NCI-H1436 treated with DMSO at 0.1 percent for 48 hours (cell line): ENCODE measurements at places on chromosomes 3 and 15.

- DNase-seq: no peak
These were observed 81.2 kb downstream of the TLE3 start for GRCh38 chr15:70016511-70016994.

DNA sequence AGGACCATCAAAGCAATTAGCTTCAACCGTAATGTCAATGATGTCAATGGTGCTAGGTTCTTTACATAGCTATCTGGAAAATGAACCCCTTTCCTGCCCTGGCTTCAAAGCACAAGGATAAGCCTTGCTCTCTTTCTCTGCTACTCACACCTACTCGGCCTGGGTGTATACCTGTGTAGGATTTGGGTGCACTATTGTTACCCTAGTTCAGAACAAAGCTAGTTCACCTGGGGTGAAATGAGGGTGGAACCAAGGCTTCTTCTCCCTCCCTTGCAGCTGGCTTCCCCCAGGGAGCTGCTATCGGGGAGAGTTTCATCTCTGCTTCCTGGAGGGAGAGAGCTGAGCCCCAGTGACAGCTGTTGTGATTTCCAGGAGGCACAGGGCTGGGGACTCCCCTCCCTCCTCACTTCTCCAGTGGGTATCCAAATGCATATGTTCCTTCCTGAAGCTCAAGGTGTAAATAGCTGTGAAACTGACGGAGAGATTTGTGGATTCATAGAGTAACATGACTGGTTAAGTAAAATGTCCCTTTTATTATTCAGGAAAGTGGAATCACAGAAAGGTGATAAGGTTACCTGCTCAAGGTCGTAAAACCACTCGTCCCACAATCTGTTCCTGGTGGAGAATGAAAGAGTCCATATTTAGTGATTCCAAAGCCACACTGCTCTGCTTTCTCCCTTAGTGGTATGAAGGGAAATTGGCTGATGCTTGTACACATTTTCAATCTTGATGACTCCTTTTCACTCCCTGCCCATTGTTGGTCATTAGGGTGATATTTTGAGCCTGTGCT is 11.8 kb upstream of the C3orf70 start:
- DNase-seq: no peak

DNA sequence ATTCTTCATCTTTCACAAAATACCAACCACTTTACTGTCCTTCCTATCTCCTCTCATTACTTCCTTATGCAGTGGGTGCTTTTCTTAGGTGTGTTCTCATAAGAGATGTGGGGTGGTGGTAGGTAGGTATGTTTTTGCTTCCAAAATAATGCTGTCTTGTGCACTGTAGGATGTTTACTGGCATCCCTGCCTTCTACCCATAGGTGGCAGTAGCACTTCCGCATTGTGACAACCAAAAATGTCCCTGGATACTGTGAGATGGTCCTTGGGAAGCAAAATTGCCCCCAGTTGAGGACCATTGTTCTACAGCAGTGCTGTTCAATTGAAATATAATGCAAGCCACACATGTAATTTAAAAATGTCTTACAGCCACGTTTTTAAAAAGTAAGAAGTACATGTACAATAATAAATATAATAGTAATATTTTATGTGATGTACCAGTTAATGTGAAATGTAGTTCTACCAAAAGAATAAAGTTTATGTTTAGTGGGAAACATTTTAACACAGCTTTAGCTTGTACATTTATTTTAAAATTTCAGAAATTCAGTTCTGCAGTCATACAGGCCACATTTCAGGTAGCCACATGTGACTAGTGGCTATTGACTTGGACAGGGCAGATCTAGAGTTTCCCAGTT is 75.2 kb downstream of the NEO1 start:
- no peak for DNase-seq

DNA sequence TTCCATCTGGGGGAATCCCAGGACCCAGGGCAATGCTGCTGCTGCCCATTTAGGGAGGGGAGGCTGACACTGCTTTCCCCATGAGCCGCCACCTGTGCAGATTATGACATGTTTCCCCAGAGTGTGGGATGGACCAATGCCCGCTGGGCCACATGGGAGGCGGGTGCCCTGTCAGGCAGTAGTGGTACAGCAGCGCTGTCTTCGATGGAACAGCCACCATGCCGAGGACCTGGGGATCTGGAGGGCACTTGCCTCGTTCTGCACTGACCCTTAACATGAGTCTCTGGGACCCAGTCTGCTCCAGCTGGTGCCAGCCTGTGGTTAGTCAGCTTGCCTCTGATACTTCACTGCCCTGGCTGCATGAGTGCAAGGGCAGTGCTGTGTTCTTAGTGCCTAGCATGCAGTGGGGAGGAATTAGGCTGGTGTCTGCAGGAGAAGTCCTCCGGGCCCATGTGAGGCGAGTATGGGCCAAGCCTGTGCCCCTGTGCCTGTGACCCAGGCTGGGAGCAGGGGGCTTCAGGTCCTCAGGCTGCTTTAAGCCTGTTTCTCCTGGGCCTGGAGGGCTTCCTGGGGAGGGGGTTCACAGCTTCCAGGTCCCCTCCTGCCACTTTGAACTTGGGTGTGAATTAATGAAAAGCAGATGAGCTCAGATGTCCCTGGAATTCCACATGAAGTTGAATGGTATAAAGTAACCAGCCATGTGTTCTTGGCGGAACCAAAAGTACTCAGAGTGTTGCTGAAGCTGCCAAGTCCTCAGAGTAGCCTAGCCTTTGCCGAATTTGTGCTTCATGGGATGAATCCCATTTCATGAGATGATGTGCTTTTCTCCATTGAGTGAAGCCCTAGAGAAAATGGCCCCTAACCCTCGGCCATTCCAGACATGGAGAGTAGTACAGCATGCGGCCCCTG is 22.9 kb downstream of the KLF13 start:
- no peak for DNase-seq

- no peak for DNase-seq
These were observed 84.6 kb downstream of the MESD start for GRCh38 chr15:80904998-80905397.

DNA sequence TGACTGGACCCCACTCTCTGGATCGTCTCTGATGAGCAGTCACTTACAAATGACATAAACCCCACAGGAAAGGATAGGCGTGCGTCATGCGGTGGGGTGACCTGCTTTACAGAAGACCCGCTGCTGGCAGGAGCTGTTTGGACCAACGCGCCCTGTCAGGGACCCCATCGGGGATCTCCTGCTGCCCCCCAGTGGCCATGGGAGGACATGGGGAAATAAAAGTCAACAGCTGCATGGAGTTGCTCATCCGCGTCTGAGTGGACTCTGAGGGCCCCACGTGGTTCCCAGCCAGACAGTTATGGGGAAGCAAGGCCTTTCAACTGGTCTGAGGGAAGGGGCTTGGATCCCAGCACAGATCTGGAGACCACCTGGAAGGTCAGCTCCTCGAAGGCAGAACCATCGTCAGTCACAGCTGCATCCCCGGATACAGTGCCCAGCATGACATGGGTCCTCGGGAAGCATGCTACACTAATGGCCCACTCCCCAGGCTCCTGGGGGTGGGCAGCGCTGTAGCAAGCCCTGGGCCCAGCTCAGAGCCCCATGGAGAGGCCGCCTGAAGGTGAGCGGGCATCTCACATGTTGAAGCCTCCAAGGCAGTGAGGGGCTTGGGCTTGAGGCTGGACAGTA is 32.1 kb downstream of the PTH1R start:
- DNase-seq: no peak

- DNase-seq: no peak
These were observed 135.7 kb upstream of the SLC7A14 start for GRCh38 chr3:170721563-170721962.

DNA sequence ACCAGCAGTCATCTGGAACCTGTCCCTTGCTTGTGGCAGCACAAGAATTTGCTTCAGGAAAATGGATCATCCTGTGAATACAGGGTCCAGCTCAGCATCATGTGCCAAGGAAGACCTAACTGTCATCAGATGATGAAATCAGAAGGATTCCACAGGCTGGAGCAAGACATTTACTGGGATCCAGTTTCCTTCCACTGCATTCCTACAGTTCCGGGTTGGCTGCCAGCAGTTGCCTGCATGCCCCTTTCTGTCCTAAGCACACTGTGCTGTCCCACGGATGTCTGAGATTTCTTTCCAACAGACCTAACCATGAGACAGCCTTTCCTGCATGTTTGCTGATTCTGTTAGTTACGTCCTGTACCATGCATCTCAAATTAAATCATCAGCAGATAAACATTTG is 140.7 kb downstream of the IMPG2 start:
- no peak for DNase-seq

DNA sequence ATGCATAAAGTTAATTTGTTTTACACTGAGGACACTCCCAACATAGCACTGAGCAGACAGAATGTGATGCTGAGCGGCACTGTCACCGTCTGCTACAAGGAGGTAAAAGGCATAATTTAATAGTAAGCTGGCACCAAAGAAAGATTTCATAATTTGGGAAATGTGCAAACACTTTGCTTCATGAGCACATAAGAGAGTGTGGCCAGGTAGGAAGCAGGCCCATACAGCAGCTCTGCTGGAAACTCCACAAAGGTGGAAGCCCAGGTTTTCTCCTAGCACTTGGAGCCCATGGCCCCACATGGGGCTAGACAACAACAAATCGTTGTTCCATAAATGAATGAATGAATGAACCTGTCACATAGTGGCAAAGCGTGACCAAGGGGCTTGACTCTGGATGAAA is 68.5 kb upstream of the CACNA2D3 start:
- no peak for DNase-seq

GRCh38 chr3:105137911-105138310 is 228.8 kb upstream of the ALCAM start:
- no peak for DNase-seq

- no peak for DNase-seq
These were observed 74.3 kb downstream of the LARS2 start for GRCh38 chr3:45462522-45463265.

DNA sequence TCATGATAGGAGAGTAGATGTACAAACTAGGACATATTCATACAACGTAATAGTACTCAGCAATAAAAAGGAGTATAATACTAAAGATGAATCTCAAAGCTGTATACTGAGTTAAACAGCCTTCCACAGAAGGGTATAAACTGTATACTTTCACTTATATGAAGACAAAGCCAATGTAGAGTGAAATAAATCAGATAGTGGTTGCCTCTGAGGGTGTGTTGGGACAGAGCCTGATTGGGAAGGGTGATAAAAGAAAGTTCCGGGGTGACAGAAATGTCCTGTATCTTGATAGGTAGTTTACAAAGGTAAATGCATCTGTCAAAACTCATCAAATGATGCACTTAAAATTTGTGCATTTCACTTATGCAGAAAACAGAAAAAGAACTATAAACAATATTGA is 122.5 kb downstream of the ADAM10 start:
- DNase-seq: no peak

DNA sequence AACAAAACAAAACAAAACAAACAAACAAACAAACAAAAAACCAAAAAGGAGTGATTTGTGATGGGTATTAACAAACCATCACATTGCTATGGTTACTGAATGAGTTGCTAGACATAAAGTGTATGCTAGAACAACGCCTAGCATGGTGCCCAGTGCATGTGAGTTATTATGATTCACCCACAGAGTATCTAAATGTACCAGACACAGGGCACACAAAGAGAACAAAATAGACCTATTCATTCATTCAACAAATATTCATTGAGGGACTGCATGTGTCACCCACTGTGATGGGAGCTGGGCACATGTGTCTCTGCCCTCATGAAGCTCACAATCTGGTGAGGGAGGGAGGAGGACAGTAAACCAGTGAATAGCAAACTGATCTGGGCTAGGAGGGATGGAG is 11.6 kb upstream of the ACAN start:
- no peak for DNase-seq

- no peak for DNase-seq
These were observed 8.6 kb downstream of the ILDR1 start for GRCh38 chr3:122013448-122013925.

GRCh38 chr15:85507114-85507513 is 126.7 kb downstream of the AKAP13 start:
- no peak for DNase-seq

- DNase-seq: no peak
These were observed 2.2 kb upstream of the ALPK3 start for GRCh38 chr15:84814916-84815315.

- no peak for DNase-seq
These were observed 18.6 kb upstream of the KCTD6 start for GRCh38 chr3:58473275-58473674.

GRCh38 chr3:124639406-124640237 is 90.6 kb upstream of the UMPS start:
- DNase-seq: no peak

DNA sequence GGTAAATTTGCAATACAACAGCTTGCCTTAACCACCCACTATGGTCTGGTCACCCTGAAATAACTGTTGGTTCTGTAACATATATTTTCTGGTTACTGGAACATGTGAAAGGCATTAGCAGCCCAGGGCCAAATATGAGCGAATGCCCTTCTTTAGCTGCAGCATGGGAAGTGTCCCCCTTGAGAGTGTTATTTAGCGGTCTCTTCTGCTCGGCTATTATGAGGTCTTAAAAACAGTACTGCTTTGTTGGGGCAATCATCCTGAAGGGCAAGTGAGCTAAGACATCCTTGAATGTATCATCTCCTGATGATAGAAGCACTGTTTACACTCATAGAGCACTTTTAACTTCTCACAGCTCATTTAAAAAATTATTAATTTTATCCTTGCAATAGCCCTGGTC is 90.2 kb downstream of the RYR3 start:
- no peak for DNase-seq

DNA sequence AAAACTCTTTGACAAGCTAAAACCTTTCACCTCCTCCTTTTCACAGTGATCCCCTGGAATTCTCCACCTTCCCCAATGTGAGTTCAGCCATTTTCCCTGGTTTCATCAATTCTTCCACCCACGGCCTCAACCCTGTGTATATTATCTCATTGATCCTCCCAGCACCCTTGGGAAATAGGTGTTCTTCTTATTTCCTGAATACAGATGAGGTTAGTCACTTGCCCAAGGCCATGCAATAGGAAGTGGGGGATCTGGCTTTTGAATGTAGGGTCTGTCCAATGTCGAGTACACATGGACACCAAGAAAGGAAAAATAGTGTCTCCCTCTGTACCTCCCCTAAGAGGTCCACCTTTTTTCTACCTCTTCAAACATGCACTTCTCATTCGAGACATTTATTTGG is 262.8 kb upstream of the ST8SIA2 start:
- DNase-seq: no peak

GRCh38 chr15:62850791-62851291 is 191.7 kb upstream of the TPM1 start:
- no peak for DNase-seq
